ENCODE measurements at places on chromosomes 16 and 17.

DNA sequence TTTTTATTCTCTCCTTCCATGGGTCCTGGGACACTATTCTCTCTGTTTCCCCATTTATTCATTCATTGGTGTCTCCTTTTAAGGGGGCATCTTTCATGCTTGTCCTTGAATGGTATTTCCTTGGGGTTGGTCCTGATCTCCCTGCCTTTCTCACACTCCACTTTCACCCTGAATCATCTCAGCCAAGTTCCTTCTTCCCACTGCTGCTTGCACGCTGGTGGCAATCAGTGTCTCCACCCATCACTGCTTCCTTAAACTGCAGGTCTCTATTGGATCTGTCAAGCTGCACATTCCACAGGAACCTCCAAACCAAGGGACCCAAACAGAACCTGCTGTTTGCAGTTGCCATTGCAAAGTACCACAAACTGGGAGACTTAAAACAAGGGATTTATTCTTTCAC is 89.3 kb upstream of the SDK2 start:
- DNase-seq: no peak

GRCh38 chr17:68750208-68750562 is 149.0 kb upstream of the FAM20A start:
- no peak for DNase-seq

GRCh38 chr17:17906418-17907215 is 65.6 kb downstream of the TOM1L2 start:
- DNase-seq: no peak

DNA sequence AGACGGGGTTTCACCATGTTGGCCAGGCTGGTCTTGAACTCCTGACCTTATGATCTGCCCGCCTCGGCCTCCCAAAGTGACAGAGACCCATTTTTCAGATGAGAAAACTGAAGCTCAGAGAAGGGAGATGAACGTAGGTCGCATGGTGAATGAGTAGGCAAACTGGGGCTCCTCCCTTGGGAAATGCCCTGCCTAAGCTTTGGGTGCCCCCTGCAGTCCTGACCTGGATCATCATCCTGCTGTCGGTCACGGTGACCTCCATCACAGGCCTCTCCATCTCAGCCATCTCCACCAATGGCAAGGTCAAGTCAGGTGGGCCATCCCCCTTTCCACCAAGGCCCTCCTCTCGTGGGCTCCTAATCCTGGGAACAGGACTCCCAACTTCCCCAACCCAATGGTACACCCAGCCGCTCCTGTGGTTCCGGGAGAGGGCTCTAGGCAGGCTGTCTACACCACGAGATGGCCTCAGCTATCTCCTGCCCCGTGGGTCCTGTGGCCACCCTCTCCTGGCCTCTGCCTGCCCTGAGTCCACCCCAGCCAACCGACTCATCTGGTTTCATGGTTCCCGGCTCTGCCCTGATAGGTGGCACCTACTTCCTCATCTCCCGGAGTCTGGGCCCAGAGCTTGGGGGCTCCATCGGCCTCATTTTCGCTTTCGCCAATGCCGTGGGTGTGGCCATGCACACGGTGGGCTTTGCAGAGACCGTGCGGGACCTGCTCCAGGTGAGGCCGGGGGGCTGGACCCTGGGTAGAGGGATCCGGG is 4.7 kb downstream of the SLC12A3 start:
- DNase-seq: no peak

GRCh38 chr16:79532273-79532672 is 68.3 kb downstream of the MAF start:
- no peak for DNase-seq
